ENCODE measurements at places on chromosomes 4 and X. TPM values are rescaled to one million over a fixed set of nuclear protein-coding genes. Genes with fewer than 3 reads are reported as not detected.

DNA sequence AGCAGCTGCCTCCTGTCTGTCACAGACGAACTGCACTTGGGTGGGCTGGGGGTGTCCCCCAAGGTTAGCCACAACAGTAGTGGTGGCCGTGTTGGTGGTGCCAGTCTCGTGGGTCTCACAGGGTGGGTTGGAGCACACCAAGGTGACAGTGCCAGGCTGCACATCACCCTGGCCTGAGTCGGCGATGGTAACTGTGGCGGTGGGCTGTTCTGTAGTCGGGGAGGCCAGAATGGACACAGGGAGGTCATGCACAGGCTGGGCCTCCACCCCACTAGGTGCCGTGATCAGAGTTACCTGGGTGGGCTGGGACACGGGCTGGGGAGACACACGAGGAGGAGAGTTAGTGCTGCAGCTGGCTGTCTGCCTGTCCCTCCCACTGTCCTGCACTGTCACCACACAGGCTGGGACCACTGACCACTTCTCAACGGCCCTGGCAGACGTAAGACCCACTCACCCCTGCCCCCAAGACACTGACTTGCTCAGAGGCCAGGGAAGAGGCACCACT, 10.8 kb upstream of the RENBP start:
- no peak for DNase-seq

- DNase-seq = no peak
Measured at GRCh38 chrX:48683411-48683982, at the start of gene WAS. WAS (plus strand) TSS chrX:48683799; CDS start chrX:48683854, 55 bp downstream.

- peak; percentile 62 for DNase-seq
Measured at GRCh38 chrX:106898462-106898861, 4.7 kb downstream of the RIPPLY1 start.

GRCh38 chr4:187424636-187425035, 570.9 kb upstream of the ZFP42 start:
- DNase-seq = no peak

DNA sequence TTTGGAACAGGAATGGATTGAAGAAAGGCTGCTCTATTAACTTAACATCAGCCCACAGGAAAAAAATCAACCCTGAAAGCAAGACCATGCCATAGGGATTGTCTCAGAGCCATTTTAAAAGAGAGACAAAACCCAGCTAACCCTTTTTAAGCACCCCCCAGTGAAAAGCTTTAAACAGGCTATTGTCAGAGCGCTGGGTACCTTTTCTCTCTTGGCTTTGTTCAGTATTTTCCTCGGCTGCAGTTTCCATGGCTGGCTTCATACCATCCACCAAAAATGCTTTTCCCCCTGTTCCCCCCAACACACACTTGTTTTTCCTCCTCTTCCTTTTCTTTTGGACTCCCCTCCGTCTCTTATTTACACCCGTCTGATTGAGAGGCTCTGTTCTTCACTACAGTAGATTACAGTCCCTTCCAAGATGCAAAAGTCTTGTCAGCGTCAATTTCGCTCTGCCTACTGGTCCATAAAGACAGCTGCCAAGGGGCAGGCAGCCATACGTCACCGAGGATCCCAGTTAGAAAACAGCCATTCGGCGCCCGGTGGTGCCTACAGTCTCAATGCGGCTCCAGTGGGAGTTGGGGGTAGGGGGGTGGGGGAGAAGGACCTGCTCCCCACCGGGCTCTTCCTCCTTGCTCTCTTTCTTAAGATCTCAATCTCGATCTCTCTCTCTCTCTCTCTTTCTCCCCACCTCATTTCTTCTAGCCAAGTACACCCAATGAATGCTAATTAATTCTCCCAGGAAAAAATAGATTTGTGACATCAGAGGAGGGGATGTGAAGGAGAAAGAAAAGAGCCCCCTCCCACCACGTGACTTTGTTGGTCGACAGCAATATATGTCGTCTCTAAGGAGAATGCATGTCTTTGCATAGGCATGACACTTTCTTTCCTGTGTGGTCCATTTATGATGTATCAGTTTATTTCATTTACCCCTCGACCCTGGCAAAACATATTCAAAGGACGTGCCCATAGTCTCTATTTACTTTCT, at the start of gene GPM6B:
GPM6B (minus strand) TSS at position 451 of the 985 bp plus-strand sequence; CDS start at position 262, 189 bp downstream.
- no peak for DNase-seq

- DNase-seq = no peak
Measured at GRCh38 chr4:94208918-94209317, 1.3 kb downstream of the SMARCAD1 start.

NXF2B gene
- 0.76 TPM for total RNA-seq

GRCh38 chrX:11664211-11665167, 1.2 kb downstream of the ARHGAP6 start:
- no peak for DNase-seq

GRCh38 chr4:2672700-2673099, 83.4 kb downstream of the TNIP2 start:
- no peak for DNase-seq

TCEAL6 gene
- total RNA-seq = not detected

- DNase-seq = peak; percentile 78
Measured at GRCh38 chr4:182219411-182220056, 23.7 kb upstream of the TENM3 start.

- DNase-seq = no peak
Measured at GRCh38 chrX:30067677-30068076, 147.7 kb upstream of the MAGEB2 start.

- no peak for DNase-seq
Measured at GRCh38 chr4:7487502-7487901, 52.8 kb upstream of the PSAPL1 start.

GRCh38 chr4:81503586-81503985, 31.9 kb upstream of the RASGEF1B start:
- DNase-seq = no peak

DNA sequence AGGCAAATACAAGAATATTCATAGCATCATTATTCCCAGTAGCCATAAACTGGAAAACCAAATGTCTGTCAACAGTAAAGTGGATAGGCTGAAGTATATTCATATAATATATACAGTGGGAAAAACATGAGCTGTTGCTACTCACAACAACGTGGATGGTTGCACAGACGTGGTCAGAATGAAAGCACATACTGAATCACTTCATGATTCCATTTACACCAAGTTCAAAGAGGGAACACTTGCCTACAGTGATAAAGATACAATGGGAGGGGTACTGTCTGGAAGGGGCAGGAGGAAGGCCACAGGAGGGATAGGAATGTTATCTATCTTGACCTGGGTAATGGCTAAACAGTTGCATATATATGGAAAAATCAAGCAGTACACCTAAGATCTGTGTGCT, 25.3 kb downstream of the APBB2 start:
- no peak for DNase-seq

Data from HT1080 (cell line).